ENCODE measurements at places on chromosomes 7 and 10. TPM values are rescaled to one million over a fixed set of nuclear protein-coding genes. Genes with fewer than 3 reads are reported as not detected.
A peak's percentile ranks its signal among the peaks of the same experiment; 100 is the strongest.

The KLF14 gene
- total RNA-seq, result 1.6 TPM

The CTTNBP2 gene
- total RNA-seq, result 25.7 TPM

The LRCH4 gene
- 25.4 TPM for total RNA-seq

The MSMB gene
- not detected for total RNA-seq

The MRPS17 gene
- 3.3 TPM for total RNA-seq

The CPEB3 gene
- total RNA-seq, result 9.3 TPM

The TRIP6 gene
- 43.6 TPM for total RNA-seq

The TMEM225B gene
- 0.52 TPM for total RNA-seq

- no peak for DNase-seq
Measured at GRCh38 chr10:30798646-30799185, 169.2 kb upstream of the LYZL2 start.

DNA sequence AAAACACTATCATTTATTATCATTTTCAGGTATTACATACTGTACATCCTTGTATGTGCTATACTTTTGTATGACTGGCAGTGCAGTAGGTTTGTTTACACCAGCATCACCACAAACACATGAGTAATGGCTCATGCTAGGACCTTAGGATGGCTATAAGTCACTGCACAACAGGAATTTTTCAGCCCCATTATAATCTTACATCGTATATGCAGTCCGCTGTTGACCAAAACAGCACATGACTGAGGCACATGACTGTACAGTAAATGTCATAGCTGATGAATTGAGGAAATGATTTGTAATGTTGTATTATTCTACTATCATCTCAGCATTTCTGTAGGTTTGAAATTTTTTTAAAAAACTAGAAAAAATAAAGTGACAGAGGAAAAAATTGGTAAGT is 38.6 kb downstream of the BPGM start:
- DNase-seq, result no peak

GRCh38 chr7:115216652-115217051 is 294.8 kb downstream of the MDFIC start:
- no peak for DNase-seq

DNA sequence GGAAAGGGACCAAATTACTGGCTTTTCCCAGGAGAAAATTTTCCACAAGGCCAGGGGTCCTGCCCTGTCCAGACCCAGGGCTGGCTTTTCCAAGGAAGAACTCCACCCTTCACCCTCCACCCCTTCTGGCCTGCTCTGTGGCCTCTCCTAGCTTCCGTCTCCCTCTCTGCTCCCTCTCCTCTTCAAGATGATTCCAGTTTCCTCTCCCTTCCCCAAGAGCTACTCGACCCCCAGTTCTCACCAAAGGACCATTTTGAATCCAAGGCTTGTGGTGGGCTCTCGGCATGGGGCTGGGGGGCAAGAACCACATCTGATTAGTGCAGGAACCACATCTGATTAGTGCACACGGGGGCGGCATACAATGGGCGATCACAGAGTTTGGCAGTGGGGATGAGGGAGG is 7.7 kb downstream of the CHAT start:
- DNase-seq, result no peak

- DNase-seq, result peak; percentile 65
Measured at GRCh38 chr10:50991456-50992355, 82.6 kb upstream of the PRKG1 start.

GRCh38 chr7:115094163-115094562 is 172.3 kb downstream of the MDFIC start:
- no peak for DNase-seq

- DNase-seq, result no peak
Measured at GRCh38 chr7:54827734-54828133, 68.7 kb upstream of the SEC61G start.

DNA sequence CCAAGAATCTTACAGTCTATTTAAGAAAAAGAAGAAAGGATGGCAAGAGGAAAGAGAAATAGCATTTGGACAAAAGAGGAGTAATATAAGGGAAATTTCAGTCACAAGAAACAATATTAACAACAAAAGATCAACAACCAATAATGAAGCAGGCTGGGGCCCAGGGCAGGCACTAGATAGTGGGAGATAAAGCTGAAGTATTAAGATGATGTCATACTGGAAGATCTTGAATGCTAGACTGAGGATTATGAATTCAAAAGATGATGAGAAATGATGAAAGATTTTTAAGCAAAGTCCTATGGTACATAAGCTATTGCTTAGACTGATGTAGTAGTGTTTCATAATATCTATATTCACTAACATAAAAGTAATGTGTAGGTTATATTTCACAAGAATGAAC is 51.8 kb upstream of the SPOCK2 start:
- no peak for DNase-seq

GRCh38 chr7:118352867-118353453 is 128.5 kb downstream of the ANKRD7 start:
- no peak for DNase-seq

- DNase-seq, result peak; percentile 87
Measured at GRCh38 chr7:101172854-101173751, 7.0 kb downstream of the NAT16 start.

DNA sequence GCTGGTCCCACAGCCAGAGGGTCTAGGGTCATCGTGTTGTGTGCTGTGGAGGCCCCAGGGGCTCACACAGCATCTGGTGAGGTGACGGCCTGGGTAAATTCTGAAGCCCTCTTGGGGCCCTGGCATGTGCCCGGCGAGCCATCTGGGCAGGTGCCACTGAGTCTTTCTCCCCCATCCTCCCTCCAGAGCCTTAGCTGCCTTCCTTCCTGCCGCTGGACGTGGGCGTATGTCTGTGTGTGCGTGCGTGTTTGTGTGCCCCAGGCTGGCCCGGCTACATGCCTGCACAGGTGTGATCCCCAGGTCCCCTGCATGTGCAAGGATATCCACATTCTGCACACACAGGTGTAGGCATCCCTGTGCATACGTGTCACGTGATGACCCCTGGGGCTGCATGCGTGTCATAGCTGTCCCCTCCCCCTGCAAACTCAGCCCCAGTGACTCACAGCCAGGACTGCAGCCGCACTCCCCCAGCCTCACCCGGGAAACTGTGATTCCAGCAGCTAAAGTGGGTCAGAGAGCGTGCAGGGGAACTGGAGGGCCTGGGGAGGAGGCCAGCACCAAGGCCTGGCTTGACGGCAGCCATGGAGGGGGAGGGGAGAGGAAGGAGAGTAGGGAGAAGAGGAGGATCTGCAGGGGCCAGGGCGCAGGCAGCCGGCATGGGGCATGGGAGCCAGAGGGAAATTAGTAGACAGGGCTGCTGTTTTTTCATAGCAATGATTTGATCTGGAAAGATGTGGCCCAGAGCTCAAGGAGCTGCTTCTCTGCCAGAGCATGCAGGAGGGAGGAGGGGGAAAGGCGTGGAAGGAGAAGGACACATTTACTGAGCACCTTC is 46.4 kb downstream of the ELFN1 start:
- DNase-seq, result no peak

DNA sequence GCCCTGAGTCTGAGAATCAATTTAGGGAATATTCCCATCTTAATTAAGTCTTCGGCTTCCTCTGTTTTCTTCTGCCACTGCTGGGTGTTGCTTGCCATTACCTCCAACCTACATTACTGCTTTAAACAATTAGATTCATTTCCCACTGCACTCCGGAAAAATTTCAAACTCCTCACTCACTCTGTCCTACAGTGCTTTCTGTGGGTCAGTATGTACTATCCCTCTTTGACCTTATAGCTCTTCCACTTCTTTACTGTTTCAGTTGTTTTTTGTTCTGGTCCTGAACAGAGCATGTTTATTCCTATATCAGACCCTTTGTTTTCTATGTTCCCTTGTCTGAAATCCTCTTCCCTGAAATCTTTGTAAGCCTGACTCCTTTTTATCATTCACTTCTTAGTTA is 160.6 kb downstream of the MAGI2 start:
- DNase-seq, result no peak

DNA sequence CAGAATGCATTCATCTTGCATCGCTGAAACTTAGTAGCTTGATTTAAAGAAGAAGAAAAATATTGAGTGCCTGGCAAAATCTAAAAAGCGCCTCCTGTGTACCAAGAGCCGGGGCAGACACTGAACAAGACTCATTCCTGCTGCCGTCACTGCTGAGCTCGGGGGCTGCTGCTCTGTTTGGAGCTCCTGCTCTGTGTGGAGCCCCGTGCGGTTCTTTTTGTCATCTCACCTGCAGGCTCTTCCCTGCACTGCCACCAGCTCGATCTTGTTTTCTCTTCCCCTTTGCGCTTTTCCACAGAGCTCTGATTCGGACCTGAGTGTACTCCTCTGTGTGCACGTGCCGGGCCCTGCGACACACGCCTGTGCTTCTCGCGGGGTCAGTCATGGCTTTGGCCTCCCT is 462.1 kb upstream of the DPP6 start:
- no peak for DNase-seq

- no peak for DNase-seq
Measured at GRCh38 chr7:25850216-25850615, 301.8 kb upstream of the NFE2L3 start.

DNA sequence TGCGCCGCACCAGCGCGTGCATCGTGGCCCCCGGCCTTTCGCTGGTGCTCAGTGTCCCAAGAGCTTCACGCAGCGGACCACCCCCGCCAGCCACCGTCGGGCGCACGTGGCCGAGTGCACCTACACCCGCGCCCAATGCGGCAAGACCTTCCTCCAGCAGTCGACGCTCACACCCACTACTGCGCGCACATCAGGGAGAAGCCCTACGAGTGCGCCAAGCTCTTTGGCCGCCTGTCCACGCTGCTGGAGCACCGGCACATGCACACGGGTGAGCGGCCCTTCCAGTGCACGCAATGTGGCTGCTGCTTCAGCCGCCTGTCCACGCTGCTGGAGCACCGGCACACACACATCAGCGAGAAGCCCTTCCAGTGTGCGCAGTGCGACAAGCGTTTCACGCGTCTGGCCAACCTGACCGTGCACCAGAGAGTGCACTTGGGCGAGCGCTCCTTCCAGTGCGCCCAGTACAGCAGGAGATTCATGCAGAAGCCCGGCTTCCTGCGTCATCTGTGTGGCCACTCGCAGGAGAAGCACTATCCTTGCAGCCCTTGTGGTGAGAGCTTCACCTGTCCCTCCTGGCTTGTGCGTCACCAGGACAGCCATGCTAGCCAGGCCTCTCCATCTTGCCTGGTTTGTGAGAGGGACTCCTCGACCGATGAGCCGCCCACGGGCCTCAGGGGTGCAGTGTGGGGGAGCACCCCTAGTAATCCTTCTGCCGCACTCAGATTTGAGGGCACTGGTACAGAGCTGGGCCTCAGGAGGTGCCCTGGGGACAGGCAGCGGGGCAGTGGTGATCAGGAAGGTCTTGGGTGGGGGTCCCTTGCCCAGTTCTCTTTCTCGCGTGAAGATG is 32.9 kb downstream of the ZNF783 start:
- DNase-seq, result no peak

DNA sequence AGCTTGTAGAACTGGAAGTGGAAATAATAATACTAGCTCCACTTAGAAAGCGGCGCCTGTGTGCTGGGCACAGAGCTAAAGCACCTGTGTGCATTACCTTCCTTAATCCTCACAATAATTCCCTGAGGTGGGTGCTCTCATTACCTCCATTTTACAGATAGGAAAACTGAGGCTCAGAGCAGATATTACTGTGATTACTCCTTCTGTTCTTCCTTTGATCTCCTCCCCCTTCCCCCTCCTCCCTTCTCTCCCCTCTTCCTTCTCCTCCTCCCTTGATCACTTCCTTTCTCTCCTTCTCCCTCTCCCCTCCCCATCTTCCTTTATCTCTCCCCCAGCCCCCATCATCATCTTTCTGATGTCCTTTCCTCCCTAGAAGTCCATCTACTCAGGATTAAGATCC is 55.0 kb downstream of the C10orf105 start:
- no peak for DNase-seq

DNA sequence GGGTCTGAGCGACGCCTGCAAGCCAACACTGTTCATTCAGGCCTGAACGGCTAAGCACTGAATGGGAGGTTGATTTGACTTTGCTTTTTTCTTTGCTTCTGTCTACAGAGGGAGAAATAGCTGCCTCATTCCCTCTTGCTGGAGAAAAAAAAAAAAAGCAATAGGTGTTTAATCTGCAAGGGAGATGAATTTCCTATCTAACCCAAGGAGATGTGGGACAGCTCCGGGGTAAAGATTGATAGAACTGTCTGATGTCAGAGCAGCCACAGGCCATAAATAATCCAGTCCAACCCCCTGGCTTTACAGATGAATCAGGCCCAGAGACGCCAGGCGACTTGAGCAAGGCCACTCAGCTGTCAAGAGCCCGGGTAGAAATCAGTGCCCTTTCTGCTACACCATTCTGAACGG is 168.0 kb downstream of the ARHGAP12 start:
- DNase-seq, result no peak

DNA sequence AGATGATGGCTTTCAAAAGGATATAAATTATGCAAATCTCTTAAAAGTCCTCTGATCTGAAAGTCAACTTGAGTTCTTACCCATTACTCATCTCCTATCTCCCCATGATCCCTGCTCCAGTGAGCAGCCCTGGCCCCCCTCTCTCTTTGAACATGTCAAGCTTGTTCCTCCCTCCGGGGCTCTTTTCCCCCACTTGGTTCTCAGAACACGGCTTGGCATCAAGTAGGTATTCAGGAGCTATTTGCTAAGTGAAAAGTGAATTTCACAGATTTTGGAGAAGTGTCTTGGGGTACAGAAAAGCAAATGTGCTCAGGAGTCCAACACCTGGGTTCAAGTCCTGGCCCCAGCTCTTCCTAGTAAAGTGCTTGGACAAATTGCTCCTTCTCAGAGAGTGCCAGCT is 98.3 kb upstream of the CTBP2 start:
- DNase-seq, result no peak

- no peak for DNase-seq
Measured at GRCh38 chr10:113021268-113022040, 71.4 kb downstream of the TCF7L2 start.

- no peak for DNase-seq
Measured at GRCh38 chr10:77862595-77862994, 64.0 kb downstream of the DLG5 start.

GRCh38 chr10:111872591-111872990 is 311.0 kb downstream of the GPAM start:
- DNase-seq, result no peak

GRCh38 chr7:66771795-66772194 is 31.3 kb downstream of the RABGEF1 start:
- no peak for DNase-seq

DNA sequence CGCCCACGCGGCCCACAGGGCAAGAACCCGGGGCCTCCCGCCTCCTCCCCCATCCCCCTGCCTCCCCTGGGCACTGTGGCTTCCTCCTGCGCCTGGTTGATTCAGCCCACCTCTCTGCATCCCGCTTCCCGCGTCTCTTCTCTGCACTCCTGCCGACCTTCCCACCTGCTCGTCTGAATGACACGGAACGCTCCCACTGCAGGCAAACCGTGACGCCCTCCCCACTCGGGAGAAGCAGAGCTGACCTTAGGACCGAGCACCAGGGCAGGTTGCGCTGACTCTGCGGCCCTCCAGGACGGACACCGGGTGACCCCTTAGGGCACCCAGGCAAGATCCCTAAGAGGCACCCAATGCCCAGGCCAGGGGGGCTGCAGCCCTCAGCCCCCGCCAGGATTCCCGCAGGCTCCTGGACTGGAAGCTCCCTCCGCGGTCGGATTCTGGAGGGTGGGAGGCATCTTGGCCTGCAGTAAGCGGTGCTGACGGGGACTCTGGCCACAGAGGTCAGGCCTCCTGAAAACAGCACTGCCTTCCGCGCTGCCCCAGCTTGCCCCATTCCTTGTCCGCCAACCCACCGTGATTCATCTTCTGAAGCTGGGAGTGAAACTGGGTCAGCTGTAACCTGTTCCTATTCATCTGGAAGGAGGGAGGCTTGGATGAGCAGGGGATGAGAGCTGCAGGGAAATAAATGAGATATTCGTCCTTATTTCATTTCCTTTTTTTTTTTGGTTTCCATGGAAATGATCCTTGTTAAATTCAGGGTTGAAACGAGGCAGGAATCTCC is 990 bp downstream of the CALML3 start:
- DNase-seq, result no peak

GRCh38 chr7:141076377-141076776 is 2.5 kb downstream of the TMEM178B start:
- DNase-seq, result no peak
